ENCODE measurements at places on chromosomes 7 and 10.
A peak's percentile ranks its signal among the peaks of the same experiment; 100 is the strongest.

GRCh38 chr7:104264285-104264684 lies 56.5 kb upstream of the ORC5 start:
- DNase-seq, result no peak

GRCh38 chr7:104497379-104497967 lies 169.1 kb downstream of the LHFPL3 start:
- no peak for DNase-seq

DNA sequence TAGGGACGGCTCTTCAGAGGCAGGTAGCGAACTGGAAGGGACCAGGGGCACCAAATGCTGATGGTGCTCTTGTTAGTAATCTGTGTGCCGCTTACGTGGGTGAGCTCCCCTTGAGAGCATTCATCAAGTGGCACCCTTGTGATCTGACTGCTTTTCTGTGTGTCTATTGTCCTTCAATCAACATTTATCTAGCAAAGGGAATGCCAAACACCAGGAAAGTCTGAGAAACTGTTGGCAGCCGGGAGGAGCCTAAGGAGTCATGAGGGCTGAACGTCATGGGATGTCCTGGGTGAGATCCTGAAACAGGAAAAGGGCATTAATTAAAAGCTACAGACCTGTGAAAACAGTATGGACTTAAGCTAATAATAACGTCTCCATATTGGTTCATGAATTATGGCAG lies 733.1 kb downstream of the TYW1 start:
- no peak for DNase-seq

GRCh38 chr7:98174334-98175259 lies 36.6 kb upstream of the BHLHA15 start:
- no peak for DNase-seq

- DNase-seq, result no peak
Observed at GRCh38 chr10:97215619-97216260, 30.0 kb upstream of the SLIT1 start.

GRCh38 chr10:47183704-47184041 lies 116.3 kb upstream of the GDF10 start:
- no peak for DNase-seq

DNA sequence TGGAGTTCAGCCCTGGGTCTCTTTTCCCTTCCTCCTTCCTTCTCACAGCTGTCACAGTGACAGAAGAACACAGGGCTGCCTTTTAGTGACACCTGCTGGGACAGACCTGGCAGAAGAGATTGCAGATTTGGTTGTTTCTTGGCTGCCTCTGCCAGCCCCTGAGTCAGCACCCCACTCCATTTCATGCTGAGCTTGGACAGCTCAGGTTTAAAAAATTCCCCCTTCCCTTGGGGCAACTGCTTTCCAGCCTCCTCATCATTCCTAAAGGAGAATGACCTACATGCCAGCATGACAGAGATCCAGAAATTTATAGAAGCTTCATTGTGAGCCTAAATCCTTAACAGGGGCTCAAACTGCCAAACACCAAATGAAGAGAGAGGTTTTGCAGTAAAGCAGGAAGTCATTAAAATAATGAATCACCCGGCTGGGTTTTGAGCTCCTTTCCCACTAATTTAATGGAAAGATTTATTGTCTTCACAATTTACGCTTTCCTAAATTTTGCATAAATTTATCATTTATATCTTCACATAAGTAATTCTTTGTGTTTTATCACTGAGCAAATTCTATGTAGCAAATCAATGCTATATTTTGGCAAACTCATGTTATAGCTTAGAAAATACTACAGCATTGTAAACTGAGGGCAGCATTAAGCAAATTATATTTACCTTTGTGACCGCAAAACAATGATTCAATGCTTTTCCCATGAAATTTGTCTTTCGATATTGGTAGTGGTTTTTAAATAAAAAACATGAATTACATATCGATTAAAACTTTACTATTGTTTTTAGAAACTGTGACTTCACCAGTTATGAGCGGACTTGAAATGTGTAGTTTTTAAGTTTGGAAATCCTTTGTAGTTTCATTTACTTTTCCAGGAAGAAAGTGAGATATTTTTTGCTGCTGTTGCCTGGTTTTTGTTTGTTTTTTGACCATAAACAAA lies 399.5 kb upstream of the ANKRD30A start:
- no peak for DNase-seq

DNA sequence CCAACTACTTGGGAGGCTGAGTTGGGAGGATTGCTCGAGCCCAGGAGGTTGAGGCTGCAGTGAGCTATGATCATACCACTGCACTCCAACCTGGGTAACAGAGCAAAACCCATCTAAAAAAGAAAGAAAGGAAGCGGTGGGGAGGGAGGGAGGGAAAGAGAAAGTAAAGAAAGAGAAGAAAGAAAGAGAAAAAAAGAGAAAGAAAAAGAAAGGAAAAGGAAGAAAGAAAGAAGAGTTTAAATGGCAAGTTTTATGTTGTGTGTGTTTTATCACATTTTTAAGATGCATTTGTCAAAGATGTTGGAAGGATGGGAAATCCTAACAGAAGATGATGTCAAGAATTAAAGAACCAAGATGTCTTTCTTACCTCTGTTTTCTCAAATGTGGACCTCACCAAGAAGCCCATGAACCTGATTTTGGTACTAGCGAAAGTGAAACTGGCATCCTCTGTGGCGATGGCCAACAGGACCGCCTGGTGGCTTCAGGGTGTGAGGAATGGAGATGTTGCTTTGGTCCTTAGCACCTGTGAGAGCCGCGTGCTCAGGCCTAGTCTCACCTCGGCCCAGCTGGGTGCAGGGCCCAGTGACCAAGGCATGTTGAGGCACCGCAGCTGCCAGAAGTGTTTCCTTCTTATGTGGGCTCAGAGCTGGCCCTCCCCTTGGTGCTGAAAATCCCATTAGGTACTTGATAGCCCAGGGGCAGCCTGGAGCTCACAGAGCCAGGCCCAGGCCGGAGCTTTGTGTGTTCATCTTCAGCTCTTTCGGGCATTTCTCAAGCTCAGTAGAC lies 9.8 kb downstream of the UCMA start:
- no peak for DNase-seq

- no peak for DNase-seq
Observed at GRCh38 chr10:123134343-123134914, 1.3 kb upstream of the HMX3 start.

GRCh38 chr7:131904760-131905327 lies 348.4 kb upstream of the PODXL start:
- DNase-seq, result no peak

DNA sequence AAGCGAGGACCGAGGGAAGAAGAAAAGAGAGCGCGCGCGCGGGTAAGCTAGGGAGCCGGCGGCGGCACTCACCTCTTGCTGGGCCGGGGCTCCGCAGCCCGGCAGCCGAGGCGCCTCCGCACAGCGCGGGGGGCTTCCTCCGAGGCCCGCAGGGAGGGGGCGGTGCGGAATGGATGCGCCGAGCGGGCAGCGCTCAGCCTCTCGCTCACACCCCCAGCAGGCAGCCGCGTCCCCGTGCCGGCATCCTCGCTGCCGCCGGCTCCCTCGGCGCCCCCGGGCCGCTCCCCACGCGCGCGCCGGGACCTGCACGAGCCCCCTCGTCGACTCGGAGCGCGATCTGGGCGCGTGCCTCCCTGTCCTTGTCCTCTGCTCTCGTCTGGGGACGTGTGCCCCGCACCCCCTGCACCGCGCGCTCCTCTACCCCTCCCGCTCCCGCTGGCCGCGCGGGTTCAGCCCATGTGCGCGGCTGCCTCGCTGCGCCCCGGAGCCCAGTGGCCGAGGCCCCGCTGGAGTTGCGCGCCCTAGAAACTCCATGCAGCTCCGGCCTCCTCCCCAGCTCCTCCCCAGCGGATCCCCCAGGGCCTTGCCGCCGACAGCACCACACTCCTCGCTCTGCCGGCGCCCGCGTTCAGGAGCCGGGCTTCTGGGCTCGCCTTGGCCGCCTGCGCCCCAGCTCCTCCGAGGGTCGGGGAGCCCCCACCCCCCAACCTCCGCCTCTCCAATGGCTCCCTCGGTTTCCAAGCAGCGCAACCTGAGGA lies 75.3 kb downstream of the CALN1 start:
- DNase-seq, result no peak

- no peak for DNase-seq
Observed at GRCh38 chr7:104814126-104814525, 199.9 kb upstream of the KMT2E start.

- no peak for DNase-seq
Observed at GRCh38 chr10:35394411-35394851, 58.1 kb downstream of the CCNY start.

GRCh38 chr7:98357751-98358161 lies 43.1 kb downstream of the BAIAP2L1 start:
- no peak for DNase-seq

GRCh38 chr7:101804967-101805366 lies 12.5 kb upstream of the CUX1 start:
- peak; percentile 30 for DNase-seq

DNA sequence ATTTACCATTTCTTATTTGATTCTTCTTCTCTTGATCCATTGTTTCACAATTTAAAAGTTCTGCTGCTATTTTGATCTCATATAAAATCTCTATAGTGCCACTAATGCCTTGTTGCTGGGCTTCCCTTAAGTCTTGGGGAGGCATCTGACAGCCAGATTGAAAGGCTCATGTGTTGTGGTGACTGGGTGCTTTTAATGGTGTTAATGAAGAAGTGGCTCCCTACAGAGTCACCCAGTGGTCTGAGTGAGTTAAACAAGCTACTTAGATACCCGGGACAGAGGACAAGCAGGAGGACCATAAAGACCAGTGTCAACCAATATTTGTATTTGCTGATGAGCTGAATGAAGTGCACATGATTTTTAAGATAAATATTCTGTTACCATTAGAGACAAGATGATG lies 176.4 kb upstream of the HABP2 start:
- DNase-seq, result no peak

DNA sequence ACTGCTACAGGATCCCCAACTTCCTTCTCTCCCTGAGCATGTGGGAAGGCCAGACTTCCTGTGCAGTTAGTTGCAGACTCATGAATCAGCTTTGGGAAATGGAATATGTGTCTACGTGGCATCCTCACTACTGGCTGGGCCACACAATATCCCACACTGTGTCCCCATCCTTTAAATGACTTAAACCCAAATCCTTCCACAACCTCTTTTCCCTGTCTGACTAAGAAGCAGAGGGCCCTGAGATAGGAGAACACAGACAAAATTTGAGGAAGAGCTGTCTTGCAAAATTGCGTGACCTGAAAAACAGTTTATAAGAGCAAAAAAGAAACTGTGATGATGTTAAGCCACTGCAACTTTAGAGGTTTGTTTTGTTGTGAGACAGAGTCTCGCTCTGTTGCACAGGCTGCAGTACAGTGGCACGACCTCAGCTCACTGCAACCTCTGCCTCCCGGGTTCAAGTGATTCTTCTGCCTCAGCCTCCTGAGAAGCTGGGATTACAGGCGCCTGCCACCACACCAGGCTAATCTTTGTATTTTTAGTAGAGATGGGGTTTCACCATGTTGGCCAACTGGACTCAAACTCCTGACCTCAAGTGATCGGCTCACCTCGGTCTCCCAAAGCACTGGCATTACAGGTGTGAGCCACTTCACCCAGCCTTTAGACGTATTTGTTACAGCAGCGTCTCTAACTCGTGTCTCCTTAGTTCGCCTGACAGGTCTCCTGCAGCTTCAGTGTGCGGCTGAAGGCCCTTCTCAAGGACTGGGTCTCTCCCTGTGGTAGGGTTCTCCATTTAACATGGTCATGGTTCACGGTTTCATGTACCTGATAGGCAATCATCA lies 46.9 kb upstream of the SFMBT2 start:
- DNase-seq, result no peak

Measured in activated CD8-positive, alpha-beta T cell treated with anti-CD3 and anti-CD28 coated beads, Interleukin-2, amount 10 ng/mL, durations not matched to agents 7 days and 5 days (primary cell).